Effector memory CD4-positive, alpha-beta T cell (primary cell): ENCODE measurements at places on chromosomes 13 and 19.

DNA sequence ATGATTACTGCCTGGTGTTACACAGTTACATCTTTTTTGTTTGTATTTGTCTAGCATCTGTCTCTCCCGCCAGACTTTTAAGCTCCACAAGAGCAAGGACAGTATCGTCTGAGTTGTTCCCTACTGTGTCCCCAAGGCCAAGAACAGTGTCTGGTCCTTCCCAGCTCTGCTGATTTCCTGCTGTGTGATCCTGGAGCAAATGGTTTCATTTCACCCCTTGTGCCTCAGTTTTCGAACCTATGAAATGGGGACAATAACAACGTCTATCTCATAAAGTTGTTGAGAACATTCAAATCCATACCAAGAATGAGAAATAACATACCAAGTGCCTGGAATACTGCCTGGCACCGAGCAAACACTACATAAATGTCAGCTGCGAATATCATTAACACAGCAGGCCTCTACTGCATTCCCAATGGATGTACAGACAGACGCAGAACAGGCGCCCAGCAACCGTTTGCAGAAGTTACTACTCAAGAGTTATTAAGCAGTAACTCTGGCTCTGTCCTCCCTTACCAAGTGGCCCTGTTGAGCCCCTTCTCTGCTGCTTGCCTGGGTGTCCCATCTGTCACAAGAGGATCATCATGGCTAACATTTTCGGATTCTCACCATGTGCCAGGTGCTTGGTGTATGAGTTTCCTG is 11.4 kb downstream of the XRCC1 start:
- DNase-seq, result no peak

GRCh38 chr19:8355631-8356402 is 8.1 kb upstream of the ANGPTL4 start:
- DNase-seq, result no peak

GRCh38 chr13:113526466-113527220 is 36.1 kb upstream of the DCUN1D2 start:
- no peak for DNase-seq

DNA sequence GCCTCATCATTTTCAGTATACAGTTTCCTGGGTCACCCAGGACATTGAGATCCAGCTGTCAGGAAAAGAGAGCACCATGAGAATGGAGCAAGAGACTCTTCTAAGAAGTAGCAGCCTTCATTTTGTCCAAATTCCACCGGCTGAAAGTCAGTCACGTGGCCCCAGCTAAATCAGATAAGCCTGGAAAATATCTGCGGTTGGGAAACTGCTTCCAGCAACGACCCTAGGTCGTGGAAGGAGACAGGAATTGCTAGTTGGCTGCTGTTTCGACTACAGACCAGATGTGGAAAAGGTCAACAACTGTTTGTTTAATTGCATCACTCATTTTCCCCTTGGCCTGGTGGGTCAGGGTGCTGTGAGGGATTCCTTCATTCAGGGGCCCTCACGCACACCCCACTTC is 107.0 kb downstream of the ZNF536 start:
- DNase-seq, result no peak

GRCh38 chr13:67277581-67277980 is 47.4 kb upstream of the PCDH9 start:
- DNase-seq, result no peak

DNA sequence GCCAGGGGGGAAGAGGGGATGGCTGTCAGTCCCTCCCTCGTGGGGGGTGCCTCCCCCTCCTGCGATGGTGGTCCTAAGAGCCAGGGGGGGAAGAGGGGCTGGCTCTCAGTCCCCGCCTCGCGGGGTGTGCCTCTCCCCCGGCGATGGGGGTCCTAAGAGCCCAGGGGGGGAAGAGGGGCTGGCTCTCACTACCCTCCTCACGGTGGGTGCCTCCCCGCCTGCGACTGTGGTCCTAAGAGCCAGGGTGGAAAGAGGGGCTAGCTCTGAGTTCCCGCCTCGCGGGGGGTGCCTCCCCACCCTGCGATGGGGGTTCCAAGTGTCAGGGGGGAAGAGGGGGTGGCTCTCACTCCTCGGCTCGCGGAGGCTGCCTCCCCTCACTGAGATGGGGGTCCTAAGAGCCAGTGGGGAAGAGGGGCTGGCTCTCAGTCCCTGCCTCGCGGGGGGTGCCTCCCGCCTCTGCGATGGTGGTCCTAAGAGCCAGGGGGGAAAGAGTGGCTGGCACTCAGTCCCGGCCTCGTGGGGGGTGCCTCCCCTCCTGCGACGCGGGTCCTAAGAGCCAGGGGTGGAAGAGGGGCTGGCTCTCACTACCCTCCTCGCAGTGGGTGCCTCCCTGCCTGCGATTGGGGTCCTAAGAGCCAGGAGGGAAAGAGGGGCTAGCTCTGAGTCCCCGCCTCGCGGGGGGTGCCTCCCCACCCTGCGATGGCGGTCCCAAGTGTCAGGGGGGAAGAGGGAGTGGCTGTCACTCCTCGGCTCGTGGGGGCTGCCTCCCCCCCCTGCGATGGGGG is 2325.6 kb upstream of the PCDH20 start:
- DNase-seq, result no peak

- DNase-seq, result no peak
Measured at GRCh38 chr19:6423499-6424194, 964 bp downstream of the KHSRP start.

DNA sequence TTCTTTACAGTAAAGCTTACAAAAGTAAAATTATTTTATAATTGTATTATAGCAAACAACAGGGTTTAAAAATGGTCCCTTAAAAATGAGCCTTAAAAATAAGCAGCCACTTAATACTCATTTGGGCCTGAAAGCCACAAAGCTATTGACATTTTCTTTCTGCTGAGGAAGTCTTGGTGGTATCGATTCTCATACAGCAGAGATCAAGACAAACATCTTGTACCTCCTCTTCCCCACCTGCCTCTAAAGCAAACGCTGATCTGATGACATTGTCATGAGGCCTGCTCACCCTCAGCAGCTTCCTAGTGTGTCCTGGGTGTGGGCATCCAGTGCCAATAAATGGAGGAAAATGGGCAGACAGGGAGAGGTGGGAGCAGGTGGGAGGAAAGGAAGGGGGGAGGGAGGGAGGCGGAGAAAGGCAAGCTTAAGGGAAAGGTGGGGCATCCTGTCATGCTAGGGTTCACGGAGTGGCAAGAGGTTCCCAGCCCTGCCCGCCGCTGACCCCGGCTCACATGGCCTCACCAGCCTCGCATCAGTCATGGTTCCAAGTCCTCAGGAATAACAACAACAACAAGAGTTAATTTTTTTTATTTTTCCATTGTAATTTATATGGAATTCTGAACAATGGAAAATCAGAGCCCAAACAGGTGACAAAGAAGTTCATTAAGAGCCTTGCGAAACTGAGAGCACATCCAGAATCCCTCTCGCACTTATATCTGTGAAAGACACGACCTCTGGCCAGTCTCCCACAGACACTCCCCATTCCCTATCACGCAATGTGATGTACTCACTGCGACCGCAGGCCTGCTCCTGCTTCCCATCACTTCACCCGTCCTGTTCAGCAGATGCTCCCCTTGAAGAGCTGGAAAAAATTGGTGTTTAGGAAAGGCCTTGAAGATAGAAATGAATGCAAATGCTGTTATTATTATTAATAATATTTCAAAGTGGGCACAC is 15.1 kb upstream of the ATP11A start:
- no peak for DNase-seq

DNA sequence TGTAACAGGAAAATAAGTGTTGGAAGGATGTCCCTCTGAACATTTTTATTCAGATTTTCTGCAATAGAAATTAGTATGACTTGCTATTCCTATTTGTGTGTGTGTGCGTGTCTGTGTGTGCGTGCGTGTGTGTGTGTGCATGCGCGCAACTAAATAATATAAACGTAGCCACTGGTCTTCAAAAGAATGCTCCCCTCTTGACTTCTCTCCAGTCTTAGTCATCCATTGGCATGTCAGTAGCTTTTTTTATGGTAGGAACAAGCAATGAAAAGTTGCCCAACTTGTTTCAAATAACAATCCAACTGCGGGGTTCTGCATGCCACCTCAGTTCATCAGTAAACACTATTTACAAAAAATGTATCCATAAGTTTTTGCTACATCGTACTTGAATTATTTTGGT is 249.6 kb downstream of the GPC6 start:
- DNase-seq, result no peak

- no peak for DNase-seq
Measured at GRCh38 chr19:19480688-19481087, 34.7 kb downstream of the TSSK6 start.

- no peak for DNase-seq
Measured at GRCh38 chr13:102779436-102780159, 6.0 kb upstream of the TEX30 start.

DNA sequence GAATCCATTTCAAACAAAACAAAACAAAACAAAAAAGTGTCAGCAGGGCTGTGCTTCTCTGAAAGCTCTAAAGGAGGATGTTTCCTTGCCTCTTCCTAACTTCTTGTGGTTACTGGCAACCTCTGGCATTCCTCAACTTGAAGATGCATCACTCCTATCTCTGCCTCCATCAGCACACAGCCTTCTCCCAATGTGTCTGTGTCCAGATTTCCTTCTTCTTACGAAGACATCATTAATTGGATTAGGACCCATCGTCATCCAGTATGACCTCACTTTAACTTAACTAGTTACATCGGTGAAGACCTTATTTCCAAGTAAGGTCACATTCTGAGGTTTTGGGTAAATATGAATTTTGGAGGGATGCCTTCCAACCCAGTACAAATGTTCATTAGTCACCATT is 33.8 kb upstream of the GTF2F2 start:
- DNase-seq, result no peak

DNA sequence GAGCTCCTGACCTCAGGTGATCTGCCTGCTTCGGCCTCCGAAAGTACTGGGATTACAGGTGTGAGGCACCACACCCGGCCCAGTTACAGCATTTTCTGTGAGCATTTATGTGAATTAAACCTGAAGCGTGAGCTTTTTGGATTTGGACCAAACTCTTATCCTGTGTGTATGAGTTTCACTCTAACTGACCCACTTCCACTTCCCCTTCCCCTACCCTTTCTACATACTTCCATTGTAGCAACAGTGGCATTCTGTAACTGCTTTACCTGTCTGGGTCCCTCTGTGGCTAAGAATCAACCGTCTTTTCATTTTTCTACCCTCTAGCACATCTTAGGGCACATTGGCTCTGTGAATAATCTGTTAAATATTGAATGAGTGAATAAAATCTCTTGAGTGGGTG is 16.2 kb downstream of the FRY start:
- DNase-seq, result no peak

GRCh38 chr19:45218426-45218825 is 26.8 kb downstream of the EXOC3L2 start:
- no peak for DNase-seq

- DNase-seq, result peak; percentile 47
Measured at GRCh38 chr19:8575467-8575997, 1.7 kb downstream of the MYO1F start.

GRCh38 chr19:45348367-45349125 is 8.0 kb downstream of the KLC3 start:
- no peak for DNase-seq

DNA sequence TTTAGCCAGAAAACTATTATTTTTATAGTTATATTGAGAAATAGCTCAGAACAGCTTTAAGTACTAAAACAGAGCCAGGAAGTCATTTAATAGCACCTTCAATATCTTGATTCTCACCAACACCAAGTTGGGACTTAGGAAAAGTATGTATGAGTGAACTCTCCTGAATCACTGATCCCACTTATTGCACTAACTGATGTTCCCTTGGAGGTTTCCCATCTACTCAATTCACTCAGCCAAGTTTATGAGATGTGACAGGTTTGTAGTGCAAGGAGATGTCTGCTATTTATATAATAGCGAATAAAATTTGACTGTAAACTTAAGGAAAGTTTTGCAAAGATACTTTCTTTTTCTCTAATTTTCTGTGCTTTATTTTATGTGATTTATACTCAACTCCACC is 1147.6 kb upstream of the PCDH20 start:
- DNase-seq, result no peak

DNA sequence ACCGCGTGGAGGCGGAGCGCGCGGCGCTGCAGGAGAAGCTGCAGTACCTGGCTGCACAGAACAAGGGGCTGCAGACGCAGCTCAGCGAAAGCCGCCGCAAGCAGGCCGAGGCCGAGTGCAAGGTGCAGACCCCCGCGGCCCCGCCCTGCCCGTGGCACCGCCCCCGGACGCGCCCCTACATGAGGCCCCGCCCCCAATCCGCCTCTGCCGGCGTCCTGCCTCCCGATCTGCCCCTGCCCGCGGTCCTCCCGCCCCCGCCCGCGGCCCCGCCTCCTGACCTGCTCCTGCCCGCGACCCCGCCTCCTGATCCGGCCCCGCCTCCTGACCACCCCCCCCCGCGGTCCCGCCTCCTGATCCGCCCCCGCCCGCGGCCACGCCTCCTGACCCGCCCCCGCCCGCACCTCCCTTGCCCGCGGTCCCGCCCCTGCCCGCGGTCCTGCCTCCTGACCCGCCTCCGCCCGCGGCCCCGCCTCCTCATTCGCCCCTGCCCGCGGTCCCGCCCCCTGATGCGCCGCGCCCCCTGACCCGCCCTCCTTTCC is 11.7 kb downstream of the PRR36 start:
- peak; percentile 67 for DNase-seq

DNA sequence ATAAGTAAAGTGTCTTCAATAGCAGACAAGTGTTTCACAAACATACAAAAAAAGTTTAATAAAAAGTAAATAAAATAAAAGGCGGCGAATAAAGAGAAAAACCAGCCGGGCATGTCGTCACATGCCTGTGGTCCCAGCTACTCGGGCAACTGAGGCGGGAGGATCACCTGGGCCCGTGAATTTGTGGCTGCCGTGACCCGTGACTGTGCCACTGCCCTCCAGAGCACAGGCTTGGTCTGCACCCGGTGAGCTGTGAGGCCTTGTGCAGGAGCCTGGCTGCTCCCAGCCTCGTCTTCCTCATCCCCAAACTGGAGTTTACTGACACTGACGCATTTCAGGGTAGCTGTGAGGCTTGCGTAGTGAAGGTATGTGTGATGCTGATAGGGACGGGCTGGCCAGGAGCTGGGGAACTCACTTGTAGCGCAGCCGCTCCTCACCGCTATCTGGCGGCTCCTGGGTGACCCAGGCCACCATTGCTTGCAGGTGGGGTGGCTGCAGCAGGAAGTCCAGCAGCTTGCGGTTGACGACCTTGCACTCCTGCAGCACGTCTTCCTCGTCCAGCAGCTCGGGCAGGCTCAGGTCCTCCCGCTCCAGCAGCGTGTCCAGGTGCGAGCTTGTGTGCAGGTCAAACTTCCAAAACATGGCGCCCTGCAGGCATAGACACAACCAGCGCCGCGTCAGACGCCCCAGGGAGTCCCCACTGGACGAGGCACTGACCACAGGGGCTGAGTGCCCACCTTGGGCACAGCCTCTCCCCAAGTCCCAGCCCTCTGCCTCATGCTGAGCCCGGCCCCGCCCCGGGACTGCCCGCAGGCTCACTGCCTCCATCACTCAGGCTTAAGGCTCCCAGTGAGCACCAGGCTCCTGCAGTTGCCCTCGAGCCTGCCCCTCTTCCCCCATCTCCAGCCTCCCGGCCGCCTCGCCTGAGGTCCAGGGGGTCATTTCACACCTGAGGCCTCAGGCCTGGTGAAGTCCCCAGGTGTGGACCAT is 12.1 kb downstream of the PPP6R1 start:
- no peak for DNase-seq

DNA sequence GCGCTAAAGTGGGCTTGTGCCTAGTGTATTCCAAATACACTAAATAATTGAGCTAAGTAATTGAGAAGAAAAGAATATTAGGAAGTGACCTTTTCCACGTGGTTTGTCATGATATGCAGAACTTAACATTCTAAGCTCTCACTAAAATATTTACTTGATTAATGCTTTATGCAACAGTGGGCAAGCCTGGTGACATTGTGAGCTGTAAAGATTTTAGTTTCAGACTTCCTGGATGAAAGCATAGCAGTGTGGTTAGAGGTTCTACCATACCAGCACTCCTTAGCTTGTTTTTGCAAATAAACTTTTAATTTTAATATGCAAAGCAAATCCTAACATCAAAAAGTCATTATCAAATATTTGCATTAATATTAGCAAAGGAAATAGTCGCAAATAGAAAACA is 1065.1 kb upstream of the SPRY2 start:
- no peak for DNase-seq
